ENCODE measurements at places on chromosomes 2 and 18. TPM values are rescaled to one million over a fixed set of nuclear protein-coding genes. Genes with fewer than 3 reads are reported as not detected.

- DNase-seq, result peak; percentile 35
These were observed 2.6 kb downstream of the PKP4 start for GRCh38 chr2:158459161-158460003.

- no peak for DNase-seq
These were observed 184.4 kb upstream of the SLC39A10 start for GRCh38 chr2:195472501-195473234.

DNA sequence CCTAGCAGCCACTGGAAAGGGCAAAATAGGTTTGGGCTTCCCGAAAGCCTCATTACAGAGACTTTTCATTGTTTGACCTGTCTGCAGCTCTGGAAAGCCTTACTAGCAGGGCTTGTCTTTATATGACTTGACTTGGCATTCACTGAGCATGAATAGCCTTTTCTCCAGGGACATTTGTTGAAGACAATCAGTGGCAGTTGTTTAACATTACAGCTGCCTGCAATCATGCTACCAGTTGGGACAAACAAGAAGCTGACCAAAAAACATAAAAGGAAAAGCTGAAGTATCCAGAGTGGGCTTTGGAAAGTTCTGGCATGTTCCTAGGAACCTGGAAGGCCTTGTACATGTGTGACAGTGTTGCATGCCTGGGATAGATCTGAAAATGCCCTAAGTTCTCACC lies 121.4 kb downstream of the KCNF1 start:
- DNase-seq, result no peak

- DNase-seq, result no peak
These were observed 1.3 kb downstream of the KIAA2012 start for GRCh38 chr2:202074324-202074723.

- no peak for DNase-seq
These were observed 139.4 kb downstream of the CYRIA start for GRCh38 chr2:16526193-16526592.

DNA sequence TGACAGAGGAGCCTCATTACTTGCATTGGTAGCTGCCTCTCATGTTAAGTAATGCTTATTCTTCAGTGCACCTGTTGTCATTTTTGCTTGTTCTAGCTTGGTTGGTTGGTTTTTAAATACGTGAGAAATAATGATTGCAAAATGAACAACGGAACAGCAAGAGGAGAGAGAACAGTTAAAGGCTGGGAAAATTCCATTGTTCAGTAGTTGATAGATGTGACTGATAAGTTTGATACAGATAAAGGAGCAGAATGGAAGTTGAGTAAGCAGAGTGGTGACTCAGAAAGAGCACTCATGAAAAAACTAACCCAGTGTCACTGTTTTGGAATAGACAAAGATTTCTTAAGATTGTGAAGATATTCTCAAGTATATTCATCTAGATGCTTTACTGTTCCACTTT lies 50.5 kb downstream of the MTA3 start:
- DNase-seq, result no peak

DNA sequence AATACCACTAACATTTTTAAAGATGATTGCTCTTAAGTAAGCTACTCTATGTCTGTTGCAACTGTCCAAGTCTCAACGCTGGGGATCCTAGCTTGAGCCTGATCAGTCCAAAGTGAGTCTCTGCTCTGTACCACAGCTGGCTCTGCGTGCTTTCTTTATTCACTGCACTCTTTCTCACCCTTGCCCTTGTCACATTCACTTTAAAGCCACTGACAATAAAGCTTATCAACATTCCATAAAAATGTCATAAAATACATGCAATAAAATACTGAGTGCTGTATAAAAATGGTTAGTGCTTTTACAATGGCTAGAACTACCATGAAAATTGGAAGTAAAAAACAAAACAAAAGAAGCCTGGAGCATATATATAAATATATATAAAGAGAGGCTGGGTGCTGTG lies 45.5 kb upstream of the LRRTM4 start:
- peak; percentile 62 for DNase-seq

GRCh38 chr2:10704034-10704594 lies 14.3 kb upstream of the NOL10 start:
- DNase-seq, result no peak

- DNase-seq, result no peak
These were observed 73.2 kb downstream of the DOCK10 start for GRCh38 chr2:224969095-224969494.

GRCh38 chr2:95059656-95060370 lies 34.3 kb downstream of the MAL start:
- DNase-seq, result no peak

DNA sequence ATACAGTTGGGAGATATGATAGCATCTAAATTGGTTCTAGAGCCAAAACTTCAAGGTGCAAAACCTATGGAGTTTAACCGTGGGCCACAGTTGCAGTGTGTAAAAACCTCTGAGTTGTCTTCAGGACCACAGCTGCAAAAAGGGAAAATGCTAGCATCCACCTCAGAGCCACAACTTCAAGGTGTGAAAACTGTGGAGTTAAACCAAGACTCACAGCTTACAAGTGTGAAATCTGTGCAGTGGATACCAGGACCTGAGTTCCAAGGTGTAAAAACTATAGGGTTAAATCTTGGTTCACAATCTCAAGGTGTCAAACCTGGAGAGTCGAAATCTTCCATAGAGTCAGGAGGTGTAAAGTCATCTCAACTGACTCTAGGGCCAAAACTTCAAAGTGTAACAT lies 10.4 kb upstream of the ZNF512 start:
- no peak for DNase-seq

DNA sequence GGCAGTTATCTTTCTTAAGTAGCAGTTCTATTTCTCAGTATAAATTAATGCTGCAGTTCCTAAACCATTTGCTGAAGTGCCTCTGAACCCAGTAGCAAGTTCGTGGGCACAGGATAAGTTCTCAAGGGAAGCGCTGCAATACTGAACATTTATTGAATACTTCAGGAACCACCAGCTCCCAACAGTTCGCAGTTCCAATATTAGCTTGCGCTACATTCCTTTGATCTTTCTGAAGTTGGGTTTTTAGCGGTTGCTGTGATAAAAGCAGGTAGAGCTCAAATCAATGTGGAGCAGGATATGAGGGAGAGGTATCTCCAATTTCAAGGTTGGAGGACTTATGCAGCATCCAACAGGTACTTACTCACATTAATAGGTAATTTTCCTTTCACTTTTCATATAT lies 33.7 kb downstream of the PDCL3 start:
- no peak for DNase-seq

GRCh38 chr2:180747728-180748127 lies 232.7 kb upstream of the UBE2E3 start:
- DNase-seq, result no peak

DNA sequence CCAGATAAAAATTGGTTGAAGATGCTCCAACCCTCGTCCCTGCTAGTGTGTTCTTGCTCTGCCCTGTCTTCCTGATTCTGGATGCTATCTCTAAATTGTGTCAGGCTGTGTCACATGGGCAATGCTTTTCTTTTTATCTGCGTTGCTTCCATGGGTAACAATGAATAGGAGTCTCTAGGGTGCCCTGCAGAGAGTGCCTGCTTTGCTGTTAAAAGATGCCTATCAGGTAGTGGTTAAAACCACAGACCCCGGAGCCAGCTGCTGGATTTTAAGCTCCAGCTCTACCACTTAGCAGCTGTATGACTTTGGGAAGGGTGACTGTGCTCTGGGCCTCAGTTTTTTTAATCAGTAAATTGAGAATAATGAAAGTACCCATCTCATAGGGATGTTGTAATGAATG lies 340.3 kb downstream of the PLCL1 start:
- no peak for DNase-seq

GRCh38 chr2:8141780-8142179 lies 540.1 kb upstream of the ID2 start:
- DNase-seq, result peak; percentile 50

DNA sequence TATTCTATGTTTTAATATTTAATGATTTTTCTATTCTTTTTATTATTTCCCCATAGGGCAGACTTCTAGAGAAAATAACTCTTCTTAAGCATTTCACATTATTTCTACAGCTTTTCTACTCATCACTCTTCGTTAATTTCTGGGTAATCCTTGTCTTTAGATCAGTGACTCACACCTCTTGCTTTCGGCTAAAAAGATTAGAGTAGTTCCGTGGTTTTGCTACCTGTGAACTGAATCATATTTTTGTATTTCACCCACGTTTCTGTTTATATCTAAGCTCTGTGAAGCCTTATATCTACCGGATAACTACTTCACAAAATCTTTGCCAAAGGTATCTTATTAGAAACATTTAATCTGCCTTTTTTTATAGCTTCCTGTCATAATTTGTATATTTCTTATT lies 685.5 kb upstream of the FSHR start:
- no peak for DNase-seq

DNA sequence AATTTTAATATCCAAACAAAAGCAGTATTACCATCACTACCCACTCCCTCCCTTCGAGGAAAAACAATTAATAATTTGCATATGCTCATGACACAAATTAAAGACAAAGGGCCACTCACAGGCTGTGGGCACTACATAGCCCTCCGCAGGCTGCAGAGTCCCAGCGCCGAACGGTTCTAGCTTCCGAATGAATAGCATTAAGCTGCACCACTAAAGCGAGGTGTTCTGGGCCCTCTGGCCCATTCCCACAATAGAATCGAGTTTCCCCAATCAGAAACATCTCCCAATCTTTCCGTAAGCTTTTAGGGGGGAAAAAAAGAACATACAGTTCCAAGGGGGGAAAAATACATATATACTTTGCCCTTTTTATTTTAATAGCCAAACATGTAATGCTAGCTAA lies 14.5 kb upstream of the SIX3 start:
- DNase-seq, result no peak

DNA sequence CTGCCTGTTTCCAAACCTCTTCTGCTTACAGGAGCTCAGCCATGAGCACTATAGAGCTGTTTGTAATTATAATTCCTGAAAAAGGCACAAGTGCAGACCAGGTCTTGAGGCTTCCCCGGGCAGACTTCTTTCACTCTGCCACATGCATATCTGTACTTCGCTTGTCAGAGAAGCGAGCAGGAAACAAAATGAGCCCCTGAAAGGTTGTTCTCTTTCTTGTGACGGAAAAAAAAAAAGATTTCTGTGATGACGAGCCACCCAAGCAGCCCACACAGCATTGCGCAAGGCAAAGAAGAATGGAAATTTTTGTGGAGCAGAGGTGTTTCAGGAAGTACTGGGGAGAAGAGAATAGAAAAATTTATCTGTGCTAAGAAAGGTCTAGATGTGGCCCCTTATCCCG lies 54.0 kb upstream of the LINC00305 start:
- DNase-seq, result no peak

GRCh38 chr18:68847219-68847837 lies 49.4 kb downstream of the CCDC102B start:
- DNase-seq, result no peak

DNA sequence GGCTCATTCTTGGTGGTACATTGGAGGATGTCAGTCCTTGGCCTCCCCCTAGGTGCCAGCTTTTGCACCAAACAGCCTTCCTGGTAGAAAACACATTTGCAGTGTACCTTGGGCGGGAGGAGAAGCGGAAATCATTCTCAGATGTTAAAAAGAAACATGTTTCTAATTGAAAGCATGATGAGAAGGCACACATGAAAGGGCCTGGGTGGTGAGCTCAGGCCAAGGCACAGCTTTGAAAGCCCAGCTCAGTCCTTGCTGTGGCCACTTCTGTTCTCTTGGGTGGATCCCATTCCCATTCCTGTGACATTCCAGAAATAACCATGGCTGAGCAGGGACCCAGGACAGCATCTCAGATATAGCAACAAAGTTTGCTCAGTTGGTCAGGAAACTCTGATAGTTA lies 71.5 kb downstream of the LTBP1 start:
- no peak for DNase-seq

DNA sequence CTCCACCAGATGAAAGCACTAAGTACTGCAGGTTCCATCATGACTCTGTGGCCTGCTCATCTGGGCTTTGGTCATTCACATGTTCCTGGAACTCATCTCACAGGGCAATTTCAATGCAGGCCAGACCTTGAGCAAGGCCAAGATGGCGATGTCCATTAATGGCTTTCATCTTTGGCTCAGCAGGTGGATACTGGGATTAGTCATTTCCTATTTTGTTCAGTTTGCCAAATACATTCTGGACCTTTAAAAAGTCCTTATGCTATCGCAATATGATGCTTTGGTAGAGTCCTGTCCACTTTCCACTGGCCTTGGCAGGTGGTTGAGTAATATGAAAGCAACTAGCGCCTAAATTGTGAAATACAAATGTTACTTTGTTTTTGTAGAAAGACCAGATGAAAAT lies 170.1 kb upstream of the REV1 start:
- no peak for DNase-seq

DNA sequence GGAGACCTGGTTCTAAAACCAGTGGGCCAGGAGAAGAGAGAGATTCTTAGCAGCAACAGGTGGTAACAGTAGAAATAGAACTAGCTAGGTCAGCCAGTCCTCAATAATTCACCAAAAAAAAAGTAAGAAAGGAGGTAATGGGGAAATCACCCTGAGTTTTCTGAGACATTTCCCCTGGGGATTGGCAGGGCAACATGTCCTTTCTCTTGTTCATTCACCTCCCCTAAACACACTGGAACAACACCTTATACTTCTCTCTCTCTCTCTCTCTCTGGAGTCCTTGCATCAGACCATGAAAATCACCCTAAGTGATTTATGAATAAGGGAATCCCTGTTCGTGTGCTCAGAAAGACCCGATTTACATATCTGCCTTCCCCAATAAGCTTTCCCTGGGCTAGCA lies 64.8 kb downstream of the COX7A2L start:
- DNase-seq, result no peak

DNA sequence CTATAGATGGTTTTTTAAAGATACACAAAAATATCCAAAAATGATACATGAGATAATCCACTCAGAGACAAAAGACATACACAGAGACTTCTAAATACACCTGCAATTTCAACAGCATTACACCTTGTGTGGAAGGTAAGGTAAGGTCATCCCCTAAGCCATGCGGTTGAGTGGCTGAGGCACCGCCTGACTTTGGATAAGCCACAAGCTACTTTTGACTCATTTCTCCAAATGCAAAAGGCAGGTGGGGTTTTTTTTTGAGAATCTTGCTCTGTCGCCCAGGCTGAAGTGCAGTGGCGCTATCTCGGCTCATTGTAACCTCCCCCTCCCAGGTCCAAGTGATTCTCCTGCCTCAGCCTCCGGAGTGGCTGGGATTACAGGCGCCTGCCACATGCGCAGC lies 13.1 kb downstream of the AP1S3 start:
- no peak for DNase-seq

- DNase-seq, result no peak
These were observed 62.7 kb upstream of the MAPRE2 start for GRCh38 chr18:34978533-34978893.

- DNase-seq, result no peak
These were observed 20.4 kb downstream of the GPD2 start for GRCh38 chr2:156456616-156457015.

- no peak for DNase-seq
These were observed 113.5 kb downstream of the NYAP2 start for GRCh38 chr2:225512876-225513540.

NGEF gene
- 0.71 TPM for total RNA-seq

ZBTB7C gene
- total RNA-seq, result 7.5 TPM

B4GALT6 gene
- total RNA-seq, result 4.6 TPM

SCN9A gene
- total RNA-seq, result 15.6 TPM

SULT1C4 gene
- total RNA-seq, result 3.6 TPM

GPR17 gene
- 0.24 TPM for total RNA-seq

GALR1 gene
- total RNA-seq, result not detected

SLC30A3 gene
- 0.39 TPM for total RNA-seq

ASAP2 gene
- 21.1 TPM for total RNA-seq

KCNG2 gene
- 1.1 TPM for total RNA-seq

PRKCE gene
- 43.8 TPM for total RNA-seq

GKN2 gene
- total RNA-seq, result 181 TPM

GULP1 gene
- total RNA-seq, result 38.1 TPM

CFAP53 gene
- 2.3 TPM for total RNA-seq

All from left lung (tissue), 14 donors.